ENCODE measurements at places on chromosomes 7 and 10.
A peak's percentile ranks its signal among the peaks of the same experiment; 100 is the strongest.

- DNase-seq, result no peak
Measured at GRCh38 chr7:22444181-22444971, 55.6 kb downstream of the STEAP1B start.

GRCh38 chr7:100874300-100874576, 665 bp upstream of the SRRT start:
- no peak for DNase-seq

DNA sequence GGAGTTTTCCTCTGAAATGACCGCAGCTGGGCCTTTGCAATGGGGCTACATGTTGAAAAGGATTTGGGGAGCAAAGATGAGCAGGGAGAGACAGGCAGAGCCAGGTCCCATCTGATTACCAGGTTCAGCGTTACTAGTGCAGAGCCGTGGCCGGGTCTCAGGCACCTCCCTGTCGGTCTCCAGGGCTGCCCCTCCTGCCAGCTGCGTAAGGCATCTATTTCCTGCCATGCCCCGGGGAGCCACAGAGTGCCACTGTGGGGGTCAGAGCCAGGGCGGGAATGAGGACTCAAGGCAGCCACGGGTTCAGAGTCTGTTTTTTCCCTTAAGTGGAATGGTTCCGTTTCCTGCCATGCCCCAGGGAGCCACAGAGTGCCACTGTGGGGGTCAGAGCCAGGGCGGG, 382.6 kb upstream of the SHH start:
- no peak for DNase-seq

- no peak for DNase-seq
Measured at GRCh38 chr7:154767821-154768415, 235.0 kb downstream of the PAXIP1 start.

- DNase-seq, result peak; percentile 66
Measured at GRCh38 chr10:131786756-131787605, 113.8 kb upstream of the PPP2R2D start.

- DNase-seq, result no peak
Measured at GRCh38 chr7:118844748-118845147, 620.2 kb downstream of the ANKRD7 start.

- DNase-seq, result no peak
Measured at GRCh38 chr7:43240565-43240964, 128.1 kb downstream of the HECW1 start.

- no peak for DNase-seq
Measured at GRCh38 chr10:84007482-84007881, 131.8 kb upstream of the GHITM start.

GRCh38 chr10:125840955-125841354, 17.6 kb downstream of the BCCIP start:
- DNase-seq, result no peak

DNA sequence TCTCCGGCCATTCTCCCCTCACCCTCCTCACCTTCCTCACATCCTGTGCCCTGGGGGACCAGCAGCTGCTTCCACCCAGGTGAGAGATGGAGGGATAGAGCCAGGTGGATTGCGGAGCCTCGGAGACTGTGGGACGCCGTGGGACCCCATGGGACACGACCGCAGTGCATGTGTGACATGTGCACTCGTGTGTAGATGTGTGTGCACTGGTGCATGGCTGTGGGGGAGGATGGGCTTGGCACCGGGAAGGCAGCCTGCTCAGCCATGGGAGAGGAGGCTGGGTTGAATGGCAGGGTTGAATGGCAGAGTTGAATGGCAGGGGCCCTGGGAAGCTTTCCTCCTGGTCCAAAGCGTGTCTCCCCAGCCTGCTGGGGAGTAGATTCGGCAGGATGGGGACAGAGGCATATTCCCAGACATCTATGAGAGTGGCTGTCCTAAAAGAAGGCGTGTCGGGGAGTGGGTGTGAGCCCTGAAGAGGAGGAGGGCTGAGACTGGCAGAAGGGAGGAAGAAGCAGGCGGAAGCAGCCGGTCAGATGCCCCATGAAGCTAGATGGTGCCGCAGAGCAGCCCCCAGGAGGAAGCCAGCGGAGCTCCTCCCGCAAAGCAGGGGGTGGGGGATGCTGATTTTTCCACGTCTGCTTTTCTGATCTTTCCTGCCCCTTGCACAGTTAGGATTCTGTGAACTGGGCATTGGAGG, 815 bp downstream of the GIMAP8 start:
- peak; percentile 84 for DNase-seq

GRCh38 chr7:31046723-31047122, 5.4 kb upstream of the ADCYAP1R1 start:
- DNase-seq, result no peak

DNA sequence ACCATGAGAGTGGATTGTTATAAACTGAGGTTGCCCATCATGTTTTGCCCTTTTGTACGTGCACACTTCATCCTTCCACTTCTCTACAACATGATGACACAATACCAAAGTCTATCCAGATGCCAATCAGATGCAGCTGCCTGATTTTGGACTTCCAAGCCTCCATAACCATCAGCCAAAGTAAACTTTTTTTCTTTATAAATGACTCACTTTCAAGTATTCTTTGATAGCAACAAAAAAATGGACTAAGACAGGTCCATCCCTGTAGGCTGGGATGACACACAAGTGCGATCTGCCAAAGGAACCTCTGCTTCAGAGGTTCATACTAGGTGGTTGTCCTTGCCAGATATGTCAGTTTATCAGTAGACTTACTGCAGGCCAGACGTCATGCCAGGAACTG, 320.2 kb upstream of the FZD1 start:
- DNase-seq, result no peak

GRCh38 chr10:112184379-112184778, 814 bp upstream of the GPAM start:
- DNase-seq, result no peak

- no peak for DNase-seq
Measured at GRCh38 chr7:108313086-108313485, 143.2 kb downstream of the NRCAM start.

DNA sequence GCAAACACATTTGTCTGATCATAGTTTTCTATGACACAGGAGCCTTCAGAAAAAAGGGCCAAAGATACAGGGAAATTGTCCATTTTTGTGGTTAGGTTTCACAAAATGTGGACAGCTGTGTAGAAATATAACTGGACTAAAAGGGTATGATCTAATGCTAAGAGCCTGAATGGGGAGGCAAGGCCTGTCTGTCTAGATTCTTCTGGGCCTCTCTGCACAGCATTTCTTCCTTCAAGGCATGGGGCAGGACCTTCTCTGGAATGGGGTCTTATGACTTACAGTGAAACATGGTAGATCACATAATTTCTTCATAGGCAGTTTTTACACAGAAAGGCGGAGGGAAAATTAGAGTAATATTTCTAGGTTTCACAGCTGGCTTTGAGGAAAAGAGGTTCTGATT, 795.7 kb downstream of the GRID1 start:
- no peak for DNase-seq

- DNase-seq, result no peak
Measured at GRCh38 chr10:21292763-21293517, 232.5 kb downstream of the SKIDA1 start.

DNA sequence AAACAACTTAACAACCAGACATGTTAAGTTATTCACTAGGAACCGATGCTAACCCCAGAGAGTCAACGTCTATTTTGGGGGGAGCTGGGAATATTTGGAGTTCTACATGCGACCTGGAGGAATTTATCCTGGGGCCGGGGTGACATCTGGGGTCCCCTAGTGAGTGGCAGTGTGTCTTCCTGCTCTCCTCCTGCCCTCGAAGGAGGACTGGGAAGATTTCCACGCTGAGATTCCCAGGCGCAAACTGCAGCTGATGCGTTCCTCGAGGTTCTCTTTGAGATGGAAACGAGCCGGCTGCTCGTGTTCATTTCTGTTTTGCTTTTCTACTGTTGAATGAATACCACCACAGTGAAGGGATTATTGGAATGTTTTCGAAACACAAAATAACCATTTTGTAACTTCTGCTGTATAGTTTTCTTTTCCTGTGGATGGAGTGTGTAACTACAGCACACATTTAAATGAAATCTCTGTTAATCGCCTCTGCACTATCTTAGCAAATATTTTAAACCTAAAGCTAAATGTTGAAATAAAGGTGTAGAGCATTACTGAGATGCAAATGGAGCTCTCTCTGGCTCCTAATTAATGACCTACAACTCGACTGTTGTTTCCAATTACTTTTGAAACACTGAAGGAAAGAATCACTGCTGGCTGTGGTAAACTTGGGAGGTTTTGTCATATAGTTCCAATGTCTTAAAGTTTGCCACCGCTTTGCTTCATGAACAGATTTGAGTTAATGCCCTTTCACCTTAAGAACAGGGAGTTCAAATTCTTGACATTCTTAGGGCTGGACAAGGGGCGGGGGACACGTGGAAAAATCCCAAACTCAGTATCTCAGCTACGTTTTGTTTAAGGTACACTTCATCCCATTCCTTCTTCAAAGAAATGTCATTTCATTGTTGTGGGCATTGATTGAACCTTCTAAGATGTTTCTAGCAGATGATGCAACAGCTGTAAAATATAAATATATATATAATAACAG, 21.1 kb downstream of the GATA3 start:
- DNase-seq, result no peak

DNA sequence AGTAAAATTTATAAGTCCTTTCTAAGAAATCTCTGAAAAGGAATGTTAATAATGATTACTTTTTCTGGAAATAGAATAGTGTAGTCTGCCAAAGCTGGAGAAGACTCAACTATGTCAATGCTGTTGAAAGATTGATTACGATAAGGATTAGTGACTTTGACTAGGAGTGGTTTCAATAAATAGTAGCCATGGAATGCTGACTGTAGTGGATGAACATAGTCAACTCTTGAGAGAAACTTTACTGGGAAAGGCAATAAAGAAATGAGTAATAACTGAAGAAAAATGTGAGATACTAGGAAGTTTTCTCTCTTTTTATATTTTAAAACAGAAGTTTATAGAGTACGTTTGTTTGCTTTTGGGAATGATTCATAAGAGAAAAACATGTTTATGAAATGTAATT, 105.0 kb upstream of the CDK13 start:
- DNase-seq, result no peak

- DNase-seq, result no peak
Measured at GRCh38 chr10:1591045-1591444, 146.3 kb downstream of the ADARB2 start.

- no peak for DNase-seq
Measured at GRCh38 chr7:158344706-158345300, 242.8 kb downstream of the PTPRN2 start.

DNA sequence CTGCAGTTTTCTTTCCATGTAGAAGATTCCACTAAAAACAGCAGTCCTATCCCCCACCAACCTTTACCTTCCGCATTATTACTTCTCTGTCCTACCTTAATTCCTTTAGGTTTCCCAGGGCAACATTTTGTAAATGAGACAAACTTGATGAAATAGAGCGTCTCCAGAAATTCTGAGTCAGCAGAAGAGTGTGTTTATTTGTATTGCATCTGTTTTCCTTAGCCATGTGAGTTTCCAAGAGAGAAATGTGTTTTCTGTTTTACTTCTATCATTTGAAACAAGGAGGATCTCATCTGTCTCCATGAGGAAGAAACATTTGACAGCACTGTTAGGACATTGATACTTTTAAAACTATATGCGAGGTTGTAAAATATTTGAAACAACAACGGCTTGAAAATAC, 244.2 kb upstream of the PLXDC2 start:
- no peak for DNase-seq

- no peak for DNase-seq
Measured at GRCh38 chr10:75189266-75190096, 21.1 kb upstream of the VDAC2 start.

DNA sequence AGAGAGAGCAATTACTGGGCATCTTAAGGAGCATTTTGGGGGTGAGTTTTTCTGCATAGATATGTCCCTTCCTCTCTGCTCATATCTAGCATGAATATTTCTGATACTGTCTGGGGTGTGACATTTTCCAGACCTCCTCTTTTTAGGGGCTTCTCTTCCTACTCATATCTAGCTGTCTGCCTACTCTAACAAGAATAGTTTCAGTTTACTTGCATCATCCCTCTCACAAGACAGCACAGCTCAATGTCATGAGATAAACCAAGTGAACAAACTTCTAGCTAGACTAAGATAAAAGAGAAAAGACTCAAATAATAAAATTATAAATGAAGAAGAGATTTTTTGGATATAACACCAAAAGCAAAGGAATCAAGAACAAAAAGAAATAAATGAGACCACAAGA, 419.5 kb upstream of the SORCS1 start:
- DNase-seq, result no peak

- no peak for DNase-seq
Measured at GRCh38 chr7:149820622-149821190, 17.5 kb upstream of the ZNF862 start.

- DNase-seq, result no peak
Measured at GRCh38 chr10:101355072-101355706, 1.2 kb downstream of the BTRC start.

DNA sequence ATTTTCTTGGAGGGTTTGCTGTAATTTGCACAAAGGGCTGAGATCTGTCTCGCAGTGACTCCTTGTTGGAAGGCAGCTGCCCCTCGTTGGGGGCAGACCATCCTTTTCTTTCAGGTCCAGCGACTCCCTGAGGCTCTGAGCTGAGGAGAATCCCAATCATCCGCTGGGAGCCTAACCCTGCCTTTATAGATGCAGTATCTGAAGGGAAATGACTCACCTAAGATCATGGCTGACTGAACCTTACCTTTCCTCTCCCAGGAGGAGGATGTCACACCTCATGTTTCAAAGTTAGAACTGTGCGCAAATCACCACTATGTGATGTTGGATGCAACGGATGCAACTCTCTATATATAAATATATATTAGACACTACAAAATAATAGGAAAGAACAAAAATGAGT, 36.4 kb upstream of the MXI1 start:
- no peak for DNase-seq

DNA sequence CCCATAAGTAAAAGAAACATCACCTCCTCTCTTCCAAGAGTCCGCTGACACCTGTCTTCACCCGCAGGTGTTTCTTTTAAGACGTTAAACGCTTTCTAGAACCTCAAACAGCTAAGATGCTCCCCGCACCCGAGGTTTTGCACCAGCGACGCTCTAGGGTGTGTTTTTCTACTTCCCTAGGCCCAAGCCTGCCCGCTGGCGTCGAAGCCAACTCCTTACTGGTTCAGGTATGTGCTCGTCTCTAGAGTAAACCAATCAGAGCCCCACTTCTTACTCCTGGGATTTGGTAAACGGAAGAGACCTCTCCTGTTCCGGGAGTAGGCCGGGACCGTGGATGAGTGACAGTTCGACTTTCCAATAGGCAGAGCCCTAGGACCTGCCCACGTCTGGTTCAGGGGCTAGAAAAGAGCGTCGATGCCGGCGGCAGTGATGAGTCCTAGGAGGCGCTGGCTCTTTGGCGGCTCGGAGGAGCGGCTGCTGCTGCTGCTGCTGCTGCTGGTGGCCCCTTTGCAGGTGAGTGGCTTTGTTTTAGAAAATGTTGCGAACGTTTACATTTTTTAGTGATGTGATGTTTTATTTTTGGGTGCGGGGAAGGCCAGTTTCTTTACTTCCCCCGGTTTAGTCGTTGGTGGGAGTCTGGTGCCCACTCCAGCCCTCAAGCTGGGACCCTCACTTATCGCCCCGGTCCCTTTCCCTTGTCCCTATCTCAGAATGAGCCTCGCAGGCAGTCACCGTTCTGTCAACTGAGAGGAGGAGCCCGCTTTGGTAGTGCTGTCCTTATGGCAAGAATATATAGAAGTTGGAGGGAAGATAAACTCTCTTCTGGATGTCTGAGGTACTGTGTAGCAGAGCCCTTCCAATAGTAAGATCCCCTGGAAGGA, at the start of gene BPGM:
TSS of gene BPGM (plus strand) at position 429 of the 881 bp plus-strand sequence. CDS start 14,655 bp downstream, outside the sequence.
- DNase-seq, result peak; percentile 97

- no peak for DNase-seq
Measured at GRCh38 chr10:48332166-48332870, 25.8 kb downstream of the MAPK8 start.

GRCh38 chr7:7761974-7762779, 43.8 kb upstream of the RPA3 start:
- DNase-seq, result peak; percentile 20

- peak; percentile 28 for DNase-seq
Measured at GRCh38 chr10:63267414-63268148, 134.5 kb downstream of the NRBF2 start.

Measured in activated CD4-positive, alpha-beta T cell treated with anti-CD3 and anti-CD28 coated beads for 36 hours (primary cell).